ENCODE measurements at places on chromosomes 3 and 15.

- DNase-seq, result no peak
- H3K36me3 ChIP-seq, result no peaks in the 10 kb centered on the region
- no peak overlapping the region for H3K4me3 ChIP-seq
- H3K27me3 ChIP-seq, result peaks cover 5% of the 10 kb centered on the region
Observed at GRCh38 chr15:35195649-35196048, 110.6 kb upstream of the NANOGP8 start.

- DNase-seq, result no peak
- H3K4me1 ChIP-seq, result peaks cover 10% of the 10 kb centered on the region
- H3K27me3 ChIP-seq, result no peaks in the 10 kb centered on the region
- H3K4me3 ChIP-seq, result no peak overlapping the region
- peaks cover 22% of the 10 kb centered on the region for H3K36me3 ChIP-seq
Observed at GRCh38 chr3:28172748-28173147, 68.7 kb upstream of the CMC1 start.

DNA sequence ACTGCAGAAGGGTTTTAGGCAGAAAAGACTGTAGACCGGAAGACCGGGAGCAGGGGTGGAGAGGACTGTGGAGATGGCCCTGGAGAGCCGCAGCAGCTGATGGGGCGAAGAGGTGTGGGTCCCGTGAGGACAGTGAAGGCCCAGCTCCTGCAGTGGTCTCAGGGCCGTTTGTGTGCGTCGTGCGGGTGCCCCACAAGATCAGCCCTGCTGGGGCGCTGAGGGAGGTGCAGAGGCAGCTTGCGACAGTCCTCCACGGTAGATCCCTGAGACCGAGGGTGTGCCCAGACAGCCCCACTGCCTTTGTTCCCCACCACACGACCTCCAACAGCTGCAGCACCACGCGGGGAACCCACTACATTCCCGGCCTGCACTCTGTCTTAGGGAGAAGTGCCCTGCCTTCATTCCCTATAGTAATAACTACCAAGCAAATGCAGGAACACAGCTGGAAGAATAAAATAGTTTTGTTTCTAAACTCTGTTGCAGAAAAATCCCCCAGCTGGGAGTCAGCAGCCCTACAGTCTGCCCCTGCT is 19.0 kb upstream of the CRABP1 start:
- no peak overlapping the region for H3K27ac ChIP-seq
- no peak overlapping the region for H3K4me3 ChIP-seq
- no peaks in the 10 kb centered on the region for H3K36me3 ChIP-seq
- no peaks in the 10 kb centered on the region for H3K4me1 ChIP-seq

- no peaks in the 10 kb centered on the region for H3K27me3 ChIP-seq
- no peak overlapping the region for H3K4me3 ChIP-seq
- no peaks in the 10 kb centered on the region for H3K36me3 ChIP-seq
- no peak overlapping the region for H3K27ac ChIP-seq
- no peak for DNase-seq
Observed at GRCh38 chr3:147914532-147914931, 505.4 kb downstream of the ZIC1 start.

DNA sequence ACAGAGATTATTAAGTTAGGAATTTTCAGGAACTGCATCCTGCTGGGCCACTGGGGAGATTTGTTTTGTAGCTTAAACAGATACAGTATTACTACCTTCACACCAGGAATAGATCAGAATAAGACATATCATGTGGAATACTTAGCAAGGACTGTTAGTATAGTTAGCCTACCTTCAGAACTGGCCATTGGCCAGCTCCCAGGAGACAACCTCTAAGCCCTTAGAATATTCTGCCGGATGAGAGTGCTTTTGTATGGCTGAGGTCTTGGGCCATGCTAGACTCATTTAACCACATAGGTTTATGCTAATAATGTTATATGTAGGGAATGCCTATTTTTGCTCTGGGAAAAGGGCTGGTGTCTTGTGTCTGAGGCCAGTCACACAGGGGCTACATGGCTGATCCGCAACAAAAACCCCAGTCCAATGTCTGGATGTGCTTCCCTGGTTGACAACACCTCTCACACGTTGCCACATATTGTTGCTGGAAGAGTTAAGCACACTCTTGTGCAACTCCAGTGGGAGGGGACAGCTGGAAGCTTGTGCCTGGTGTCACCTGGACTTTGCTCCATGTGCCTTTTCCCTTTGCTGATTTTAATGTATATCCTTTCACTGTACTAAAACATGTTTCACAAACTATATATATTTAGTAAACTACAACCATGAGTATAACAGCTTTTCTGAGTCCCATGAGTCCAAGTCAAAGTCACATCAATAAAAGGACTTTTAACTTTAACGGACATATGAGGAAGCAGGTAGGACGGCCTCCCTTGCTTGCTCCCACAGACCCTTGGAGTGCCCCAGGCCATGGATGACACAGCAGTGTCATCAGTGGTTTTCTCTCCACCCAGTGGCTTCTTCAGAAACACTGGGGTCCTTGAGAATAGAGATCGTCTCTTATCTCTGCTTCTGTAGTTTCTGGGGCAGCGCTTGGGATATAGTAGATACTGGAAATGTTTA is 118.0 kb upstream of the C3orf80 start:
- H3K27ac ChIP-seq, result no peak overlapping the region
- no peak overlapping the region for H3K4me3 ChIP-seq
- DNase-seq, result no peak

DNA sequence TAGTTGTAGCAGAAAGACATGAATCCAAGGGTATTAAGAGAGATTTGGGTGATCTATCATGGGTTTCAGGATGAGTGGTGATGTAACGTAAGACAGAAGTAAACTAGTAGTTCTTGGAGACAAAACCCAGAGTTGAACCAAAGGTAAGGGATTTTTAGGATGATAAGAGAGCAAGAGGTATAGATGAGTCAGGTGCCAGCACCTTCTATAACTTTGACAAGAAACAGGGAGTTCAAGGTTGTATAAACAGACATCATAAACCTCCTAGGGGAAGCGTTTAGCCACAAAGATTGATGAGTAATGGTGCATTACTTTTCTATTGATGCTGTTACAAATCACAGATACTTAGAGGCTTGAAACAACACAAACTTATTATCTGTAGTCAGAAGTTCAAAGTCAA is 447.3 kb upstream of the ARHGEF26 start:
- H3K4me3 ChIP-seq, result no peak overlapping the region
- no peak overlapping the region for H3K27ac ChIP-seq
- no peaks in the 10 kb centered on the region for H3K36me3 ChIP-seq
- H3K27me3 ChIP-seq, result no peaks in the 10 kb centered on the region
- DNase-seq, result no peak
- H3K4me1 ChIP-seq, result peaks cover 9% of the 10 kb centered on the region
